Stimulated activated CD8-positive, alpha-beta memory T cell treated with anti-CD3 and anti-CD28 coated beads, Interleukin-15, amount 100 ng/mL, for 1 hour (primary cell): ENCODE measurements at places on chromosomes 4 and X.

DNA sequence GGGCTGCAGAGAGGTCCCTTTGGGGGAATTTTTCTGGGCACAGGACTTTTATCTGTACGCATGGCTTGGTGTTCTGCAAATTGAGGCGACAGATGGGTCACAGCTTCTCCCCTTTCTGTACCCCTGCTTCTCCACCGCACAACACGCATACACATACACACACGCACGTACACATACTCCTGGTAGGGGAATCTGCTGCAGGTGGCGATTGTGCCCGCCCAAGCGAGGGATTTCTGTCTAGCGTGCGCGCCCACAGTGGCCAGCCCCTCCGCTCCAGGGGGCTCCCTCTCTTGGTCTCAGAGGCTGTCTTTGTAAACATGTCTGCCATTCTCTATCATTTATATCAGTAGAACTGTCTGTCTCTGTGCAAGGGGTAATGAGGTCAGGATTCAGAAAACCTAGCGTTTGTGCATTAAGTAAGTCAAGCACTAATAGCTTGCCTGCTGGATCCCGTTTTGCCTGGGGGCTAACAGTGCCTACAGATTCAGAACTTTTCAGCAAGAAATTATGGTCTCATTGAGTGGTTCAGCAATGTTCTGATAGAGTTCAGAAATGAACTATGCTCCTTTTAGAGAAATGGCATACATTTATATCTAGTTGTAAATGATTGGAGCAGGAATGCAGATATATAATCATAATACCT, 2.2 kb downstream of the GRID2 start:
- no peak for DNase-seq

DNA sequence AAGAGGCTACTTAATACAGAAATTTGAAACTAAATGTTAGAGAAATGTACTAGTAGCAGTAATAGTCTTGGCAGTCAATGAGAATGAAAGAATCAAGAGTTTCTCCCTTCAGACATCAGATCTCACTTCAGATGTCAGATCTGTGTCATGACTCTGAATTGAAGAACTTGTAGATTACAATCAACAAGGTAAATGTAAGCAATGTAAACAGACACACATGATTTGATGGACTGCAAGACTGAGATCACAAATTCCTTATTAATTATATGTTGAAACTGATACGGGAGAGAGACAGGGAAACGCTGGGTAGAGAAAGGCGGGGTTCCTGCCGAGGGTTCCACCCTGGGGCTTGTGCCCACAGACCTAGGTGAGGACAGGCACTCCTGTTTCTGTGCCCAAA, 65.5 kb upstream of the HHIP start:
- DNase-seq, result no peak

- DNase-seq, result no peak
Measured at GRCh38 chr4:138996090-138996489, 19.5 kb upstream of the NOCT start.

DNA sequence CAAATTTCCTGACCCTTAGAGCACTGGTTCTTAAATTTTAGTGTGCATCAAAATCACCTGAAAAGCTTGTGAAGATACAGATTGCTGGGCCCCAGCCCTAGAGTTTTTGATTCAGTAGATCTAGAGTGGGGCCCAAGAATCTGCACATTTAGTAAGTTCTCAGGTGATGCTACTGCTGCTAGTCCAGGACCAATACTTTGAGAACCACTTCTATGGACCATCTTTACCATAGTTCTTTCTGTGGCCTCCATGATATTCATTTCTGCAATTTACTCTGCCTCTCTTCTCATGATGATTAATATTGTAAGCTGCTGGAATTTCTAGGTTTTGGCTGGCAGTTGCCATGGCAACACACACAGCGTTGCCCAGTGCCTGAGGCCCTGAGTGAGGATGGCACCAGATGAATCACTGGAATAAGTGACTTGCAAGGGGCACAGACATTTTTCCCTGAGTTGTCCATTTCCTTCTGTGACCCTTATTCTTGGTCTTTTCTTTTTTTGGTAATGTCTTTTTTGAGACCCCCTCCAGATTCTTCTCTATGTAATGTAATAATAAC, 83.6 kb downstream of the PPP1R2C start:
- no peak for DNase-seq

DNA sequence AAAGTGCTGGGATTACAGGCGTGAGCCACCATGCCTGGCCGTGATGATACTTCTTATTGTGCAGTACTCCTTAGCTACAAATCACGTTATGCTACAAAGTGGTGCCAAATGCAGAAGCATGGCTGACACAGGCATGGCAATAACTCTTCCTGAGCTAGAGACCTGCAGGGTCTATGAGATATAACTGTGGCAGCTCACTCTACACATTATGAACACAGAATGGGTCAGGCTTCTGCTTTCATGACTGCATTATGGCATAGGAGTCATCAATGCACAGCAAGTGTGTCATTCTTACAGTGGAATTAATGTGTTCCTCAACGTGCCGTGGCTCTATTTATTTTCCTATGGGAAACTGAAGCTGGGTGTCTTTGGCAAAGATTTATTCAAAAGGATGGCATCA, 64.5 kb downstream of the UGT8 start:
- no peak for DNase-seq

GRCh38 chr4:140078366-140078765, 75.6 kb downstream of the MAML3 start:
- no peak for DNase-seq

DNA sequence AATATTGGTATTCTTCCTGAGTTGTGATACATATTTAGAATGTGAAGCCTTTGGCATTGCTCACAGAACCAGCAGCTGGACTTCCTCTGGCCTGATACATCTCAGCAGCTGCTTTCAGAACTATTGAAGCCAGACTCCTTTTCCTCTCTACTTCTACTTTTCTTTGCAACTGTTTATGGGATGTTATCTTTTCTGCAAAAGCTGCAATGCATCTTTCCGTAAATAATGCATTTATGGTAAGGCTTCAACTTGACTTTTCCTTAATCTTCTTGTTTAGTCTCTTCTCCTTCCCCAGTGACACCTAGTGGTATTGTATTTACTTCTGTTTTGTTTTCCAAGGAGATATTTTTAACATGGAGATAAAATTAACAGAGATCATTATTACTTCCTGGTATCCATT, 1548.7 kb downstream of the PCDH7 start:
- no peak for DNase-seq

- DNase-seq, result no peak
Measured at GRCh38 chr4:15253349-15253748, 174.5 kb upstream of the C1QTNF7 start.

DNA sequence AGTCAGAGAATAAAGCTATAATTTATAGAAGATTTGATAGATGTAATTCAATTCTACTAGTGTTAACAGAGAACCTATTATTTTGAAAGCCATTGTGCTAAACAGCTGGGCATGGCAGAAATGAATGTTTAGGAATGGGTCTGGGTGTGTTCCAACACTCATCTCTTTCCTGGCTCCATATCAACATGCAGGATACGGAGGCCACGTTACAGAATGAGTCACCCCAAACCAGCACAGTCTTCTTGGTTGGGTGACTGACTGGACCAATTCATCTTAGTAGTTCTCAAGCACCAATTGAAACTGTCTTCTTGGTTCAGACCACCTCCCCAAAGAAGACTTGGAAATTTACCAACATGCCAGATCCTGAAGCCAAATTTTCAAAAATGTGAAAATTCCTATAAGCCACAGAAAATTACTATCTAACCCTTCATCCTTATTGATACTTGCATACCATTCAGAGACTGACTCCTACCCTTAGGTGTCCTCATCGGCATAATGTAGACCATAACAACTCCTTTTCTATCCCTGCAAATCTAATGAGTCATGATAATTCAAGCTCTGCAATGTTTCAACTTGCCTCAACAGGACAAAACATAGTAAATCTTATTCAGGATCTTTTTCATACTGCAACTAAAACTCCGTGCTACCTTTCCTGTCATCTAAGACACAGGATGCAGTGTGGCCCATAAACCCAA, 52.0 kb upstream of the ATOH1 start:
- no peak for DNase-seq

DNA sequence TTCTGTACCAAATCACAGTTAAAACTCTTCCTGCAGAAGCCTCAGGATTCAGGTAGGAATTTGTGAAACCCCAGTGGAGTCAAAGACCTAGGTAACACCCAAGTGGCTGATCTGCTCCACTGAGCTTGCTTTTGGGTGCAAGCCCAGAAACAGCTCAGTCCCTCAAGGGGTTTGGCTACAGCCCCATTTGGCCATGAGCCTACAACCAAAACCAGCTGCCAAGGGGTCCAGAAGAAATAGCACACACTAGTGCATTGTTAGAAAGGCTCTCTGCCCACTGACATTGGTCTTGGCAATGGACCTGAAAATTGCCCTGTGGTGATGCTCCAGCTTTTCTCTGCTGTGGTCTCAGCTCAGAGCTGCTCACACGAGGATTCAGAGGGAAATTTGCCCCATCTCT, 577.4 kb upstream of the INTU start:
- DNase-seq, result no peak

DNA sequence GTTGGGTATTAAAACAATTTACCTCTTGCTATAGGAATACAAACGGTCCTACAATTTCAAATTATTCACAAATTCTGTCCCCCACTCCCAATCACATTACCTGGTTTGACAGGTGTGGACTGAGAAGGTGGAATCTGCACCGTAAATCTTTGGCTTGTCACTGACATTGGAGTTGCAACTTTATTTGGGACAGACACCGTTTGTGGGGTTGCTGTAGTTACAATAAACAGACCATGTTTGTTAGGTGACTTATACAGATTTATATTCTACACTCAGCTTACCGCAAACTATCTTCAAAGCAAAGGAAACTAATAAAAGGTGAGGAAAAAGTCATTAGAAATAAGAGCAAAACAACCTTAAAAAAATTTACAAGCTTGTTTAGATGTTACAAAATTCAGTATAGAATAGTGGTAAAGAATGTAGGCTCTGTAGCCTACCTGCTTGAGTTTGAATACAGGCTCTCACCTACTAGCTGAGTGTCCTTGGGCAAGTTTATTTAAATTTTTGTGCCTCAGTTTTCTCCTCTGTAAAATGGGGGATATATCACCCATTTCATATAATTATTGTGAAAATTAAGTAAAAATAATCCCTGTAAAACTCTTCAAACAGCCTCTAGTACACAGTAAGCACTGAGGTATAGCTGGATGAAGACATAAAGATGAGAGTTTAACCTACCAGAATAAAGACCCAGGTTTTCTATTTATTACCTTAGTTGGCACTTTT, 6.1 kb downstream of the TAF9B start:
- DNase-seq, result no peak

DNA sequence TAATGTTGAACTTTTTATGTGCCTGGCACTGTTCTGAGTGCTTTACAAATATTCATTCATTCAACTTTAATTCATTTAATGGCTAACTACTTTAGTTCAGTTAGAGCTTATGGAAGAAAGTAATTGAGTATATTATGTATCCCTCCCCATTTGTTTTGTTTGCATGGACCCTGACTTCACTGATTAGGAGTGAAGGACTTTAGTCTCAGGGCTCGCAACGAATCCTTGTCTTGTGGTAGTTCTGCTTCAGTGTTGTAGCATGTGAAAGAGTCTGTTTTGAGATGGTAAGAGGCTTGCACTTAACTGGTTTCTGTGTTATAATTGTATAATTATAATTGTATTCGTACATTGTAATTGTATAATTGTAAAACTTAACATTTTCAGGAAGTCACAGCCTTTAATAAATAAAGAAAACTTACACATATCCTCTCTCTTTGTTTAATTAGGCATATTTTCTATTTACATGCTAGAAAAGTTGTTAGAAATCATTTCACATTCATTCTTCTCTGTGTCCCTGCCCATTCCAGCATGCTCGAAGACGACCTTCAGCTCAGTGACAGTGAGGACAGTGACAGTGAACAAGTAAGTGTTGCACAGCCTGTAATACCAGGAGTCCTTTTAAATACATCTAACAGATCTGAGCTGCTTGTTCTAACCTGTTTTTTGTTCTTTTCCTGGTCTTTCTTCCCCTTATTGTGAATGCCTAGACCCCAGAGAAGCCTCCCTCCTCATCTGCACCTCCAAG, 115.1 kb downstream of the KLHL8 start:
- DNase-seq, result no peak

GRCh38 chrX:114065577-114066223, 518.2 kb upstream of the HTR2C start:
- no peak for DNase-seq

DNA sequence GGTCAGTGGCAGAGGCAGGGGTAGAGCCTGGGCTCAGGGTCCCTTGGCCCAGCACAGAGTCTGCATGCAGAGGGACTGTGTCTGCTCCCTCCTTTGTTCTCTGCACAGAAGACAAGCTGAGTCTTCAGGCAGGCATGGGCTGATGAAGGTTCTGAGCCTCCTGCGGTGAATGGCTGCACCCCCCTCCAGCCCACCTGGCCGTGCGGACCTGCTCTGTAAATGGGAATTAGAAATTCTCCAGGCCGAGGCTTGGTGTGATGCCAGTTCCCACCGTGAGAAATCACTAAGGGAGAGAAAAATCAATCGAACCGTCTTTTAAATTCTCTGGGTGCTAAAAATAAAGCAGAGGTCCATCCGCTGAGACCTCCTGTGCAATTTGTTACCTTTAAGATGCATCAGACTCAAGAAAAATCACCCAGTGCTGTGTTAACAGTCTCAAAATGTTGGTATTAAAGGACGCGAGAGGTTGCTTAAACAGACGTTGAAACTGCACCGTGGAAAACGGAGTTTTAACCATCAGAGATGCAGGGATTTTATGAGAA, 96.0 kb downstream of the WFS1 start:
- DNase-seq, result no peak

GRCh38 chrX:56764153-56764974, 35.3 kb downstream of the NBDY start:
- DNase-seq, result peak; percentile 33

GRCh38 chr4:148273501-148273986, 168.7 kb downstream of the NR3C2 start:
- DNase-seq, result no peak

- DNase-seq, result no peak
Measured at GRCh38 chr4:104465201-104465600, 29.5 kb downstream of the CXXC4 start.

DNA sequence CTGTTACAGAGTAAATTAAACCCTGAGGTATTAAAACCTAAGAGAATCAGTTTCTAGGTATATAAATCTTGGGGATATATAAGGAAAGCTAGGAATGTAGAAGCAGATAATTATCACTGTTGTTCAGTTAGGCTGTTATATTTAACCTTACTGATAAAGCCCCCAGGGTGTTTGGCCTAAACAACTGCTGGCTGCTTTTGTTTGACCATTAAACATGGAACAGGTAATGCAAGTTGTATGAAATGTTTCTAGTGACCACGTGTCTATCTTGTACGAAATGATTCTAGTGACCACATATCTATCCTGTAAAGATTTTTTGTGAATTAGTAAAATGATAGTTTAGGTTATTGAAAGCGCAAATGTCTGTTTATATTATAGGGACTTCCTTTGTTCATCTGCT, 52.6 kb downstream of the SGMS2 start:
- DNase-seq, result no peak

GRCh38 chr4:25527034-25527433, 128.6 kb upstream of the SLC34A2 start:
- DNase-seq, result no peak

DNA sequence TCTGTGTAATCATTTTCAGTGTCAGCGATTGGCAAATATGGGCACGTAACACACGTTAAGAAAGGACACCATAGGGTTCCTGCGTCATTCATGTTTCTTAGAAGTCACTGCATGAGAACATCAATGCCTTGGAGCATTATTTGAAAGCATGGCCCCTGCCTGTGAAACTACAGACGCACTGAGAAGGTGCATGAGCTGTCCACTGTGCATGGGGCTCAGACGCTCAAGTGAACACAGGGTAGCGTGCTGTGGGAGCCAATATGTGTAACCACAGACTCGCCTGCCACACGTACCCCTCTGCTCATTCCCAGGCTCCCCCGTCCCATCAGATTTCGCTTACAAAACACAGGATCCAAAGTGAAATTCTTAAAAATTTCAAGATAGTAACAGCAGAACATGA, 6.5 kb downstream of the PPP2R2C start:
- DNase-seq, result no peak
